ENCODE measurements at places on chromosomes 5 and 9.

DNA sequence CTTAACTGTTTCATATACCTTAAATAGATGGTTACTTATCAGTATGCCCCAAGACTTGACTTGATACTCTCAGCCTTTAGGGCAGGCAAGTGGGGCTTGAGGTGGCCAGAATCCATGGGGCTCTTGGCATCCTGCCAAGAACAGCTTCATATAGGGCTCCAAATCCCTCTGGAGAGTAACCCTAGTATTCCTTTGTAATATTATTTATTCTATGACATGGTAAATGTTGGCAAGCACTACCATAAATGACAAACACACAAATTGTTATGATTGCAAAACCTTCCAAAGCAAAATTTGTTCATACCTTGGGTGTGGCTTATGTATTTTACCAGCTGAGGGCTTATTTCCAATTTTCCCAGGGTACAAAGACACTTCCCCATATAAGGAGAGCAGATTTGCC is 257.4 kb upstream of the TRPC7 start:
- DNase-seq, result no peak

DNA sequence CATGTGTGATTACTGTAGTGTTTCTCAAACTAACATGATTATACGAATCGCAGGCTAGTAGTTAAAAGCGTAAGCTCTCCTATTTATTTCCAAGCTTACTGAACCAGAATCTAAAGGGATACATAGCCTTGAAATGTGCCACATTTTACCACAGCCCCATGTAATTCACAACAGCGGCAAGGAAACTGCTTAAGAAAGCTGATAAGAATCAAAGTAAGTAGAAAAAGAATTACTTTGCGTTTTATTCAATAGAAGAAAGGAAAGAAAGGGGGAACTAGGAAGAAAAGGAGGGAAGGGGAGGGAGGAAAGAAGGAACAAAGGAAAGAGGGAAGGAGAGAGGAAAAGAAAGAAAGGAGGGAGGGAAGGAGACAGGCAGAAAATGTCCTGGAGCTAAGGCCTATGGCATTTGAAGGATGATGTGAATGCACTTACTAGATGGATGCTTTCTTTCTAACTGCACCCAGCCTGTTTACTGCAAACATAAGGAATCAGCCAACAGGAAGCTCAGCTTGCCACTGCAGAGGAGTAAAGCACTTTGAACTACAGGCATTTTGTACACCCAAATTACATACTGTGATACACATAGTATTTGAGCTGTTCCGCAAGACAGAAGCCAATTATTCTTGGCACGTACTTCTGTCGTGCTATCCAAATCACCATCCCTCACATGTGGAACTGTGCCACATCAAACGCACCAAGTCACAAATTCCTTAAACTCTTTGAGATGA is 521.7 kb downstream of the RAB3C start:
- DNase-seq, result peak; percentile 26

GRCh38 chr5:3596857-3597166 is 1.2 kb downstream of the IRX1 start:
- no peak for DNase-seq

DNA sequence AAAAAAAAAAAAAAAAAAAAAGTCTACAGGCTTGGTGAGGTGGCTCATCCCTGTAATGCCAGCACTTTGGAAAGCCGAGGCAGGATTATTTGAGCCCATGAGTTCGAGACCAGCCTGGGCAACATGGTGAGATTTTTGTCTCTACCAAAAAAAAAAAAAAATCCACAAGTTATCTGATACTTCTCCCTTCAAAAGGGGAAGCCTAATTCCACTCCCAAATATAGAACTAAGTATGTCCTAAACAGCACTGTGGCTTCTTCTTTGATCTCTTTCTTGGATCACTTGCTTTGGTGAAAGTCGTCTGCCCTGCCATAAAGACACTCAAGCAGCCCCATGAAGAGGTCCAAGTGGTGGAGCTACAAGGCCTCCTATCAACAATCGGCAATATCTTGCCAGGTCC is 18.8 kb upstream of the STING1 start:
- DNase-seq, result no peak

- DNase-seq, result no peak
Measured at GRCh38 chr5:6961123-6961522, 247.9 kb downstream of the TENT4A start.

- DNase-seq, result no peak
Measured at GRCh38 chr5:101675510-101676219, 620.4 kb downstream of the SLCO4C1 start.

DNA sequence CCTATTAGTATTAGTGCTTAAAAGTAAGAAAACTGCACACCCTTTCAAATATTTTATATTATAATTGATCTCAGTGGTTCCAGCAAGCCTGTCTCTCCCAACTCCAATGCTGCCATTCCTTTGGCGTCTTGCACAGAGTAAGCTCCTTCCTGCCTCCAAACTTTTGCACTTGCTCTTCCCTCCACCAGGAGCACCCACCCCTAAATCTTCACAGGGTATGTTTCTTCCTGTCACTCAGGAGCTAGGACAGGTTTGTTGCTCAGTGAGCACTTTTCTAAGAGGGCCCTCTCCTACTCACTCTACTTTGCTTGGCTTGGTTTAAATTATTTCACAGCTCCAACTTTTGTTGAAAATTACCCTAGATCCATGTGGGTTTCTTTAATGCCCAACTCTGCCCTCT is 189.1 kb upstream of the ADRA1B start:
- no peak for DNase-seq

DNA sequence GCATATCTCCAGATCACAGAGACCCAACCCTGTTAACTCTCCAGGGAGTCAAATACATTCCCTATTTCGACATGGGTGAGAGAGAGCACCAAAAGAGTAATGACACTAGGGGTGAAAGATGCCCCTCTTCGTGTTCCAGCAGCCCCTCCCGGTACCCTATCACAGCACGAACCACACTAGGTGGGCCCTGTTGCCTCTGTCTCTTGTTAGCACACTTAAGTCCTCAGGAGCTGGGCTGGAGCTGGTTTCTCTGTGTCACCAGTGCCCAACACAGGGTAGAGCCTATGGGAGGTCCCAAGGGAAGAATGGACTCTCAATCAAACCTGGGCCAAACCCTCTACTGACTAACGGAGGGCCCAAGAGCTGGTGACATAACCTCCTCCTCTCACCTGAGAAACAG is 1.2 kb downstream of the CDK20 start:
- no peak for DNase-seq

- no peak for DNase-seq
Measured at GRCh38 chr5:127330116-127330515, 39.5 kb downstream of the MEGF10 start.

DNA sequence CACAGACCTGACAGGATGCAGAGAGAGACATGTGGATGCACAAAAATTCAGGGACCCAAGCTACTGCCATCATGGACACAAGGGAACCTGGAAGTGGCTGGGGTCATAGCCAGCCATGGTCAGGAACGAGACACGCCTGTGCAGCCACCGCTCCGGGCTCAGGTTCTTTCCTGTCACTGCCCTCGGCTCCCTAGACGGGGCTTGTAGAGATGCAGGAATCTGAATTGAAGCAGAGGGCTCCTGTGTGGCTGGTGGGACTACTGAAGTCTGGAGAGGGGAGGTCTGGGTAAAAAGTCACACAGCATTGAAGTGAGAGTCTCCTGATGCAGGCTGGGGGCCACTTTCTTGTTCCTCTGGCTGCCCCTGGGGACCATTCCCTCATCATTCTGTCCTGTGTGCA is 32.3 kb upstream of the PTGS1 start:
- no peak for DNase-seq

DNA sequence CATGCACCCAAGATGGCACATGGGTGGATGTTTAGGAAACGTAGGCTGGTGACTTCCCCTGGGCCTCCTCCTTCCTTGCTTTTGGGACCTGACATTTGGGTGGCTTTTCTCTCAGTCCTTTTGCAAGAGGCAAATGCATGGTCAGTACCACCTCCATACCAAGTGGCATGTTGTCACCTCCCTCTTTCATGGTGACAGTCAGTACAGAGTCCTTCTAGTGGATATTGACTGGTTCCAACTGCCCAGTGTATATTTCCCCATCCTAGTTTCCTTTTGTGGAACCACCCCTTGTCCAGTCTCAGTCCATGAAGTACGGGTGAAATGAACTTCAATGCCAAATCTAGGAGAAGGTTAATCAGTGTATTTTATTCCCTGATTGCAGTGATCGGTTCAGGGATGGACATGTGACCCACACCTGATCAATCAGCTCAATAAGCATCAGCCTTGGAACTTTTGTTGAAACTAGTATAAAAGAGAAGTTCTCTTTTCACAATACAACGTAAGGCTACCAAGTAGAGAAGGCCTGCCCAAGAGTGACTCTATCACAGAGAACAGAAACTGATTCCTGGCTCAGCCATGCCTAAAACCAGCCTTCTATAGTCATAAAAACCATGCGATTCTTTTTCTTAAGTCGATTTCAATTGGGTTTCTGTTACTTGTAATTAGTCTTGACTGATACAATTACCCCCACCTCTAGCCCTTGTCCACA is 143.4 kb upstream of the KLF9 start:
- no peak for DNase-seq

GRCh38 chr5:86354664-86355063 is 263.1 kb upstream of the COX7C start:
- DNase-seq, result no peak

DNA sequence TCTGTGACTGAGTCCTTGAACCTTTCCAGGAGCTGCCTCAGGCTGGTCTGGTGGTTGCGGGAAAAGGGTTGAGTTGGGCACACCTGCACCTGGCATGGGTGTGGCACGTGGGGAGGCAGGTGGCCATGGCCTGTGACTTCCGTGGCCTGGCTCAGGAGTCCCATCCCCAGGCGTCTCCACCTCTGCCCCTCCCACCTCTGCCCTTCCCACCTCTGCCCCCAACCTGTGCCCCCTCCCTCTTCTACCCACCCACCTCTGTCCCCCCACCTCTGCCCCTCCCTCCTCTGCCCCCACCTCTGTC is 1.9 kb upstream of the QRFP start:
- no peak for DNase-seq

DNA sequence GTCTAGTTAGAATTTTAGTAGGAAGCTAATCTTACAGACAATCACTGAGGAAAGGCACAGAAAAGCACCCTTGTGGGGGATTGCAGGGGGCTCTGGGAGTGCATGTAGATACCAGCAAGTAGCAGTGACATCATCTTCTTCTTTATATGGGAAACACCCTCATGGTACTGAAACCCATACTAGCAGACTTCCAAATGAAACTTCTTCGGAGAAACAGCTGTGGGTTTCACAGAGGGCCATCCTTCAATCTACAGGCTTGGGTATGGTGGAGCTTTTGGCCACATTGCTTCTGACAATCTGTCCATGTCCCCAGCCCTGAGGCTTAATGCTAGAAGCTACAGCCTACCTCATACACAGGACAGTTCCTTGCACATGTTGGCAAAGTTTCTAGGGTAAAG is 165.2 kb upstream of the NFIB start:
- no peak for DNase-seq

DNA sequence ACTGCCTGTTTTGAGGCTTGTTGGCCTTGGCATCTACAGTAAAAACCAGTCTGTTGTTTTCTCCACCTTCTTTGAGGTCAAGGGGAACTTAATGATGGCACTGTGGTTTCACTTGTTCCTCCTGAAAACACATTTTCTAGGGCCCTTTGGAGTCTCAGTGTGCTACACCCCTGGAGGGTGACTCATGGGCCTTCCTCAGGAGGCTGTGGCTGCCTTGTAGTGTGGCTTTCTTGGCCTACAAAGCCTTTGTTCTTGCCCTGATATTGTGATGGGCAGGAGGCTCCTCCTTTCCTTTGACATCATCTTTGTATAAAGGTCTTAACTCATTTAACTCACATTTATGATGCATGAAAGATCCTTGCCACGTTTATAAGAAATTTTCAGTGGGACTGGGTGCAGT is 56.3 kb upstream of the GPBP1 start:
- peak; percentile 2 for DNase-seq

- DNase-seq, result no peak
Measured at GRCh38 chr5:103211576-103212561, 46.7 kb upstream of the MACIR start.

GRCh38 chr5:81925009-81925408 is 46.8 kb upstream of the ATG10 start:
- no peak for DNase-seq

DNA sequence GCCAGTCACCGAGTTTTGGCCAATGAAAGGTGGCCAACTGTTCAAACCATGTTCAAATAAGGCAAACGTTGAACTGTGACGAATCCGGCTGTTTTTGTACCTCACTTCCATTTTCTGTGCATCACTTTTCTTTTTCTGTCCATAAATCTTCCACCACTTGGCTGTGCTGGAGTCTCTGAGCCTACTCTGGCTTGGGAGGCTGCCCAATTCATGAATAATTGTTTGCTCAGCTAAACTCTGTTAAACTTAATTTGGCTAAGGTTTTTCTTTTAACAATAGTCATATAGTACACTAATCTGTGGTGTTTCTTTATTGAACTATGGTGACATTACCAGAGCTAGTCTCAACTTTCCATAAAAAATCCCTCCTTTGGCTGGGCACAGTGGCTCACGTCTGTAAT is 11.3 kb downstream of the NIM1K start:
- peak; percentile 19 for DNase-seq
